ENCODE measurements at places on chromosomes 1 and 21.

DNA sequence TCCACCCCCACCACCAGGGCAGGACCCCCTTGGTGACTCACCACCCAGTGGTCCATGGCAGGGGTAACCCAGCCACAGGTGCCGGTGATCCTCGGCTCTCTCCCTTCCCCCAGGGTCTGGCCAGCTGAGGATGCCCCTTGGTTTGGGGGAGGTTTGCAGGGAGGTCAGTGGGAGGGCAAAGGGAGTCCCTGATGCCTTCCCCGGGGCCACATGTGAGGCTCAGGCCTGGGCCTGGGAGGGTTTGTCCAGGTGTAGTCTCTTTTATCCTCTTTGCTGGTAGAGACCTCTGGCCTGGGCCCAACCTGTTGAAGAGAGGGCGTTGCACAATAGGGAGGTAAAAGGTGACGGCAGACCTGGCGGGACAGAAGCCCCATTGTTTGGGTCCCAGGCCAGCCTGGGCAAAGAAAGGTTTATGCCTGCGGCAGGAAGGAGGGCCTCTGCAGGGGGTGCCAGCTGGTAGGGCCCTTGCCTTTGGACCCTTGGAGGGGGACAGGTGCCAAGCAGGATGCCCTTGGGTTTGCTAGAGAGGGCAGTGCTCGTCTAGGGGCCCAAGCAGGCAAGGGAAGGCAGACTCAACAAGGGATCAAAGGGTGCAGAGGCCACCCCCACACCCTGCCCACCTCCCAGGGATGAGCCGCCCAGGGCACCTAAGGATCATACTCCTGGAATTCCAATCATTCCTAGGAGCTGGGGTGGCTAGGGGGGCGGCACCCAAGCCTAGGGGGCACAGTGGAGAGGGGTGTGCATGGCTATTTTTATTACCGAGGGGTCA is 760 bp upstream of the TINAGL1 start:
- DNase-seq = no peak

DNA sequence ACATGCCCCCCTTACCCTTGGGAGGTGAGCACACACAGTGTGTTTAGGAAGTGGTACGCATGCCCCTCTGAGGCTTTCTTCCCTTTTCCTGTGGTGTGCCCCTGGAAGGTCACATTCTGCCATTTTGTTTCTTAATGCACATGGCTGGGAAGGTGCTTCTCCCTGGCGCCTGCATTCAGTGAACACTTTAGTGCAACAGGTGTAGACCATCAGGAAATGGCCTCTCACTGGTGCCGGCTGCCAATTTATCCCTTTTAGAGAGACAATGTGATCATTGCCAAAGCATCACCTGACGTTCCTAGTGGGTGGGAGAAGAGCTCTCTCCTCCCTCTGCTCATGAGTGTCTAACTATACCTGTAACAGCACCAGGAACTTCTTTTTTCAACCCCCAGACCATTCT is 51.8 kb upstream of the PDE9A start:
- DNase-seq = no peak

DNA sequence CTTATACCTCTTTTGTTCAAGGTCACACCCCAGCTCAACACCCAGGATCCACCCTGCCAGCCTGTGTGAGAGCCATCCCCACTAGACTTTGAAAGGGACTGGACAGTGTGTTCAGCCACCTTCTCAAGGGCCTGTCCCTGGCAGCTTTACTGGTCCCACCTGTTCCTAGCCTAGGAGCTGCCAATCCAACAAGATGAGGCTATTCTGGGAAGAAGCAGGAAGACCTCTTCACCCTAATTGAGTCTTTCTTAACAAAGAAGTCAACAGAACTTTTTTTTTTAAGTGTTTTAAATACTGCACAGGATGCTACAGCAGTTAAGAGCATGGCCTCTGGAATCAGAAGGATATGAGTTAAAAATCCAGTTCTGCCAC is 95.8 kb upstream of the HOOK1 start:
- no peak for DNase-seq

DNA sequence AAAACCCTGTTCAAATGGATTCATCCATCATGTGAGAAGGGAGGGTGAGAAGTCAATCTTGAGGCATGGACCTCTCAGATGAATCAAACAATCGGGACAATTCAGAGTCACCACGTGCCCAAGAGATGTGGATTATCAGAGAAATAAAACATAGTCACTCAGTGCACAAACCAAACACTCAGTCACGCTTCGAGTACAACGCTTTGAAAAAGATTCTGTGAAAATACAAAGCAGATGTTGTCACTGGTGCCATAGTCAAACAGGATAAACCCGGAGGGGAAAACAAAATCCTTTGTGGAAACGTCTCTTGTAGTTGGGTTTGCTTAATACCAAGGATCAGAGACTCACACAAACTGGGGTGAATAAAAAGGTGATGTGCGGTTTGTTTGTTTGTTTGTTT is 188.4 kb downstream of the RRAGC start:
- DNase-seq = peak; percentile 55

- DNase-seq = no peak
Observed at GRCh38 chr1:203671047-203671446, 44.4 kb downstream of the ATP2B4 start.

GRCh38 chr1:16032388-16033102 is 10.7 kb downstream of the CLCNKA start:
- DNase-seq = peak; percentile 34

DNA sequence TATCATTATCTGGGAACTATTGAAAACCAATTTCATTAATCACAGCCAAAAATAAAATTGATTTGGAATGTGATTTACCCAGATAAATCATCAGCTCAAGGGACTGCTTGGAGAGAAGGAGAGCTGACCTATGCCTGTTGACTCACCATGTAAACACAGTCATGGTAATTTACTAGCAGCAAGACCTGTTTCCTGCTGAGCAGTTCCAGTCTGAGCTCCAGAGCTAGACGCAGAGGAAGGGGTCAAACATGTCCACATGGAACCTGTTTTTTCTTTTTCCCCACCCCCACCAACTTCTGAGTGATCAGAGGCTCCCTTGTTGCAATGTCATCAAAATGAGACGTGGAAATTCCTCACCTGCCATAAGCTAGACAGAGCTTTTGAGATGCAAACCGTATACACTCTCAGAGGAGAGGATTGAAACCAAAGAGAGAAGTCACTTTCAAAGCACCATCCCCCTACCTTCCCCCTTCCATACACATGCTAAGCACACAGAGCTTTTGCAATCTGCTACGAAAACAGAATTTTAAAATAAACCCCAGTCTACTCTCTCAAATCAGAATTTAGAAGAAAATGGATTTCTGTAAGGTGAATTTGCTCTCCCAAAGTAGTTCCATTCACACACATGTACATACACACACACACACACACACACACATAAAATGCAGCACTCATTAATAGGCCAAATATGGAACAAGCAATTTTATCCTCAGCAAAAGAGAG is 55.9 kb upstream of the PTGFRN start:
- DNase-seq = peak; percentile 81

- no peak for DNase-seq
Observed at GRCh38 chr1:213154056-213154685, 103.1 kb downstream of the RPS6KC1 start.

DNA sequence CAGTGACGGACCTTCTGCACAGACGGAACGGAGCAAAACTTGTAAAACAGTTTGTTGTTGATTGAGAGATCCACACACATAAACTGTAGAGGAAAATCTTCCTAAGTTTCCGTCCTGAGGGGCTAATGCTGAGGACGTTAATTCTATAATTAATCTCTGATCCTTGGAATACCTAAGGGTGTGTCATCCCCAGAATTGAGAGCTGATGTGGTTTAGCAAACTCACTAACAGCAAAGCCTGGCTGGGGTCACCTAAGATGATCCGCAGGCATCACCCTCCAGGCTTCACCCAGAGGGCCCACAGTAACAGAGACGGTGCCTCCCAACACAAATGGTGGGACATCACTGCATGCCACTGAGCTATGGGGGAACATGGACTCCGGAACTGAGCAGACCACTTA is 97.5 kb downstream of the SMYD2 start:
- DNase-seq = no peak

GRCh38 chr1:82485591-82486369 is 685.0 kb downstream of the ADGRL2 start:
- DNase-seq = no peak
